ENCODE measurements at places on chromosomes 1 and 21.
A peak's percentile ranks its signal among the peaks of the same experiment; 100 is the strongest.

DNA sequence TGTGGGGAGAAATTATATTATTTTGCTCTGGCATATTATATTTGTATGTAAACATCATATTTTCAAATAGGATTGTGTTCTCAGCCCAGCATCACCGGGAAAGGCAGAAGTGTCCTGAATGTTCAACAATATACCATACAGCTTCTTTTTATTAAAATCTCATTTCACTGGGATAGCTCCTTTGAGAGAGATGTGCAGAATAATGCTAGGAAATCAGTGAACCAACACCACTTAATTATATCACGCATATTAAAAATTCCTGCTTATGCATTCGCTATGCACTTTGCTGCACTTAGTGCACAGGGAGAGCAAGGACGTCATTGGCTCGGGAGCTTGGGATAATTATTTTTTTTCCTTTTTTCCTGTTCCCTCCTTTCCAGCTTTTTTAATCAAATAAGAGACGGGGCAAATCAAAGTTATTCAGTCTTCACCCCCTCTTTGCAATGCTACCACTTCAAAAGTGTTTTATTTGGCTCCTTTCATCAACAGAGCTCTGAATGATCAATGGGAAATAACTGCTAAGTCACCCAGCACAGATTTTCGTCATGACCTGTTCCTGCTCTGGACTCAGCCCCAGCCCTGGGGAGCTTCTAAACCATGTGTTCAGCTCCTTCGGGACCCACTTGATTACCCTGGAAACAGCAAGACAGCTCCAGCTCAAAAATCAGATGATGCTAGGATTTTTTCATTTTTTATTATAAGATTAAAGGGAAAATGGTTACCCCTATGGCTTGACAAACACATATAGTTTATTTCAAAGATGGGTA lies 165.5 kb upstream of the DUSP10 start:
- no peak for DNase-seq

GRCh38 chr1:26630634-26631033 lies 65.2 kb upstream of the ARID1A start:
- DNase-seq, result no peak

DNA sequence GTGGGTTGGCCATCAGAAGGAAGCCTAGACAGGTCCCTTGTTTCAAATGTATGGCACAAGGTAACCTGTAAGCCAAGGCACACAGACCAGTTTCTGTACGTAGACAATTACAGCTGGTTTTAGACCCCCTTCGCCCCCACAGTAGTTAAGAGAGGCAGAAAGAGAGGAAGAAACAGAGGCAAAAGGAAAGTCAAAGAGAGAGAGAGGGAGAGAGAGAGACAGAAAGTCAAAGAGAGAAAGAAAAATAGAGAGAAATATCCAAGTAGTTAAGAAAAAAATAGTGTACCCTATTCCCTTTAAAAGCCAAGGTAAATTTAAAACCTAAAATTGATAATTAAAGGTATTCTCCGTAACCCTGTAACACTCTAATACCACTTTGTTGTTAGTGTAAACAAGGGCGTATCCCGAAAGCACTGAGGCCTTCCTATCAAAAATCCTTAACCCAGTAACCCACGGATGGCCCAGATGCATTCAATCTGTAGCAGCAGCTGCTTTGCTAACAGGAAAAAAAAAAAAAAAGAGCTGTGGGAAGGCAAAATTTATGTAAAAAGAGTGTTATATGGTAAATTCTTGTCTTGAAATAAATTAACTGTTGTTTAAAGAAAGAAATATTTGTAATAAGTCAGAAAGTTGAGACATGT lies 49.4 kb downstream of the ADCY10 start:
- DNase-seq, result no peak

DNA sequence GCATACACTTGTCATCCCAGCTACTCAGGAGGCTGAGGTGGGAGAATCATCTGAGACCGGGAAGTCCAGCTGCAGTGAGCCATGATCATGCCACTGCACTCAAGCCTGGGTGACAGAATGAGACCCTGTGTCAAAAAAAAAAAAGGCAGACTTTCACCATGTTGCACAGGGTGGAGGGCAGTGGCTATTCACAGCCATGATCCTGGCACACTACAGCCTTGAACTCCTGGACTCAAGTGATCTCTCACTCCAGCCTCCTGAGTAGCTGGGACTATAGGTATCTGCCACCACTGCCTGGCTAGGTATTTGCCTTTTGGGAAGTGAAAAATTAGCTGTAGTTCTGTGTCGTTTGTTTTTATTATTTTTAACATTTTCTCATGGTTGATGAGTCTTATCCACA lies 19.1 kb downstream of the SPATA45 start:
- DNase-seq, result no peak

GRCh38 chr1:170134521-170134920 lies 11.2 kb upstream of the NTMT2 start:
- DNase-seq, result no peak

GRCh38 chr1:121445679-121446078 lies 260.9 kb downstream of the SRGAP2C start:
- DNase-seq, result no peak

GRCh38 chr1:77794550-77794949 lies 15.1 kb downstream of the MIGA1 start:
- DNase-seq, result no peak

DNA sequence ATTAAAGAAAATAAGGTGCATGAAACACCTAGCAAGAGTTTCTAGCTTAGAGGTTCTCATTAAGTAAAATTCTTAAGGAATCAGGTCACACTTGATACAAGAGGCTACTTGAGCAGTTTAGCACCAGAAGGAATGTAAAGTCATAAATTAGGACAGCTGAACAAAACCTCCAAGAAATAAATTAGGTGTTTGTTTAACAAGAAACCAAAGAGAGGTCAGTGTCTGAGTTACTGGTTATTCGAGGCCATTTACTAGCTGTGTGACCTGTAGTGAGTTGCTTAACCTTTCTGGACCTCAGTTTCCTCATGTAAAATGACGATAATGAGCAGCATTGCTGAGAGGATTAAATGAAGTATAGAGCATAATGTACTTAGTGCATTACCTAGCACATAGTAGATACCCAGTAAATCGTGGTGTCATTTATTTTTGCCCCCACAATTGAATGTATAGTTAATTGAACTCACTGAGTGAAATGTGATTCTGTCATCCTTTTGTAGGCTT lies 908 bp upstream of the ELK4 start:
- no peak for DNase-seq

DNA sequence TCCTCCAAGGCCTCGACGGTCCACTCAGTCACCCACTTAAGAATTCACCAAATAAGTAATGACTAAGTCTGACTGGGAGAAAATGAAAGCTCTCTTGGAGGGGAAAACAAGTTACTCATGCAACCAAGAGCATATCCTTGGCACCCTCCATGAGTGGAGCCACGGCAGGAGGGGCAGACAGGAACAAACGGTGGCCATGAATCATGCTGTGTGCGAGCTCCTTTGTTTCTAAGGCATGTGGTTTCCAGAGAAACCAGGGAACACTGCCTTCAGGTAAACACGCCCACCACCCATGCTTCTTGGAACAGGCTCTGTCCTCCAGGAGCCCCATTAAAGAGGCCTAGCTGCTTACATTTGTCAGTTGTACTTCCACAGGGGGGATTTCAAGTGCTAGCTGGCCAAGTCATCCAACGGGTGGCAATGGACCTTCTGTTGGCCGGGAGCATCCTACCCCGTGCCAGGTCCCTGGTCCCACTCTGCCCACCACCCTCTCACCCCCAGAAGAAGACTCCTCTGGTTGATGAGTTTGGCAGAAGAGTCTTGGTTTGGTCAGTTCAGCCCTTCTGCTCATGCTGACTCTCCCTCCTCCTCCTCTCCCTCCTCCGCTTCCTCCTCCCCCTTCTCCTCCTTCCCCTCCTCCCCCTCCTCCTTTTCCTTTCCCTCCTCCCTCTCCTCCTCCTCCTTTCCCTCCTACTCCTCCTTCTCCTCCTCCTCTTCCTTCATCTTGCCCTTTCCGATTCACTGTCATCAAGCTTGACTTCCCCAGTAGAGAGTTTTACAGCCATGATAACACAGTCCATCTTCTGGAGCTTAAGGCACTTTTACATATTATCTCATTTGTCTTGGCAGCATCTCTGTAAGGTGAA lies 107.6 kb downstream of the CCDC185 start:
- no peak for DNase-seq

GRCh38 chr1:28163496-28164161 lies 12.9 kb downstream of the PTAFR start:
- DNase-seq, result no peak

- no peak for DNase-seq
These were observed 504.1 kb upstream of the ADGRL2 start for GRCh38 chr1:81296601-81297000.

DNA sequence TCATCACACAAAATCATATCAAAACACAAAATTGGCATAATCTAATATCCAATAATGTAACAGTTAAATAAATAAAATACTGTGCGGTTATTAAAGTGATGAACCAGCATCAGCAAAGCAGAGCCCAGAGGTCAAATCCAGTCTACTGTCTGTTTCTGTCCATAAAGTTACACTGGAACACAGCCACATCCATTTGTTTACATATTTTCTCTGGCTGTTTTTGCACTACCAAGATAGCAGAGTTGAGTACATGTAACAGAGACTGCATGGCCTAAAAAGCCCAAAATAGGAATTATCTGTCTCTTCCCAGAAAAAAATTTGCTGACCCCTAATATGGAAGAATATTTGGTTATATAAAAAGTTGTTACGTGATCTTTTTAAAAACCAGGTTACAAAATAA lies 242.2 kb upstream of the DMRTA2 start:
- no peak for DNase-seq

DNA sequence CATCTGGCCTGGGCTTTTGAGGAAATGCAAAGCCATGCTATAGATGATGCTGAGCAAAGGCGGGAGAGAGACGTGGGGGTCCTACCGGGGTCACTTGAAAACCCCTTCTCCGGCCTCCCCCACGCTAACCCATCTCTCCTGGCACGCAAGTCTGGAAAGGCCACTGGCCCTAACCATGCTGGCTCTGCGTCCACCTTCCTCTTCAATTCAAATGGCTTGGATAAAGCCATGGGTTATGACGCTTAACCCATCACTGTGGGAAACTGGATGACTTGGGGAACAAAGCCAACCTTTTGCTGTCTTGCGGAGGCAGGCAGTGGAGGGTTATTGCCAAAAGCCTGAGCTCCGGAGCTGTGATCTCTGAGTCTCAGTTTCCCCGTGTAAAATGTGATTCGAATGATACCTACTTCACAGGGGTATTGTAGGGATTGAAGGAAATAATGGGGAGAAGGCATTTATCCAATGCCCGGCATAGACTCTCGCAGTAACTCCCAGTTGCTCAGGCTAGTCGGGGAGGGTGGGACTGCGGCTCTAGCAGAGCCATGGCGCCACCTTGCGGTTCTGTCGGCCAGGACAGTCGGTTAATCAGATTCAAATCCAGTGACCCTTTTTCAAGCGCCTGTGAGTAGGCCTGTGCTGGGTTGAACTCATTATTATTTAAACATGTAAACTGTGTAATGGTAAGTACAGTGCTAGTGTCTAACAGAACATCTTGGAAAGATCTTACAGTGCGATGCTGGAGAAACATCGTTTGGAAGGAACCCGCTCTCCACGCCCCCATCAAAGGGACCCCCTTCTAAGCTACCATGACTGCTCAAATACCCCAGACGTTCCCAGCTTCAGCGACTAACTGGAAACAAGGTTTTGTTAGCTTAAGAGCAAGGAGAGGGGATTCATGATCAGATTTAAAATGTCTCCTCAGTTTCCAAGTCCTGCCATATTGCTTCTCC lies 20.3 kb downstream of the NEK2 start:
- DNase-seq, result no peak

DNA sequence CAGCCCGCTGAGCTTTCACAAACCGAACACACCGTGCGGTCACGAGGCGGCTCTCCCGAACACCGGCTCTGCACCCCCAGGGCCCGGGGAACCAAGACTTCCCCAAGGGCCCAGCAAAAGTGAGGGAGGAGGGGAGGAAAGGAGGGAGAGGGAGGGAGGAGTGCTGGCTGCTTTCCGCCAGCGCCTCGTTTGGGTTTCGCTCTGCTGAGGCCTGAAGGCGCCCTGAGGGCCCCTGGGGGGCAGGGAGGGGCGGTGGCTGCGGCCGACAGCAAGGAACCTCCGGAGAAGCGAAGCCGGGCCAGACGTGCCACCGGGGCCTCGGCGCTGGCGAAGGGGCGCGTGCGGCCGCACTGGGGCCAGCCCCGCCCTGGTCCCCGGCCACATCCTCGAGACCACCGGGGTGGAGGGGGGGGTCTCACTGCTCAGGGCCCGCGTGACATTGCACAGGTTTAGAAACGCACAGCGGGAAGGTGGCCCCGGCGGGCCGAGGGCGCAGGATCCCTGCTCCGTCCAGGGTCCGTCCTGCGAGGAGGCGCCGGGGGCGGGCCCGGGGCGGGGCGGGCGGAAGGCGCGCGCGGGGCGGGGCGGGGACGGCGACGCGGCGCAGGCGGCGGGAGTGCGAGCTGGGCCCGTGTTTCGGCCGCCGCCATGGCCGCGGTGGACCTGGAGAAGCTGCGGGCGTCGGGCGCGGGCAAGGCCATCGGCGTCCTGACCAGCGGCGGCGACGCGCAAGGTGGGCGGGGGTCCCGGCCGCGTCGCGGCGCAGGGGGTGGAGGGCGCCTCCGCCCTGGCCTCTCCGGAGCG lies at the start of gene PFKL:
TSS of gene PFKL (plus strand) at position 596 of the 804 bp plus-strand sequence. CDS start at position 649, 53 bp downstream.
- DNase-seq, result peak; percentile 95

DNA sequence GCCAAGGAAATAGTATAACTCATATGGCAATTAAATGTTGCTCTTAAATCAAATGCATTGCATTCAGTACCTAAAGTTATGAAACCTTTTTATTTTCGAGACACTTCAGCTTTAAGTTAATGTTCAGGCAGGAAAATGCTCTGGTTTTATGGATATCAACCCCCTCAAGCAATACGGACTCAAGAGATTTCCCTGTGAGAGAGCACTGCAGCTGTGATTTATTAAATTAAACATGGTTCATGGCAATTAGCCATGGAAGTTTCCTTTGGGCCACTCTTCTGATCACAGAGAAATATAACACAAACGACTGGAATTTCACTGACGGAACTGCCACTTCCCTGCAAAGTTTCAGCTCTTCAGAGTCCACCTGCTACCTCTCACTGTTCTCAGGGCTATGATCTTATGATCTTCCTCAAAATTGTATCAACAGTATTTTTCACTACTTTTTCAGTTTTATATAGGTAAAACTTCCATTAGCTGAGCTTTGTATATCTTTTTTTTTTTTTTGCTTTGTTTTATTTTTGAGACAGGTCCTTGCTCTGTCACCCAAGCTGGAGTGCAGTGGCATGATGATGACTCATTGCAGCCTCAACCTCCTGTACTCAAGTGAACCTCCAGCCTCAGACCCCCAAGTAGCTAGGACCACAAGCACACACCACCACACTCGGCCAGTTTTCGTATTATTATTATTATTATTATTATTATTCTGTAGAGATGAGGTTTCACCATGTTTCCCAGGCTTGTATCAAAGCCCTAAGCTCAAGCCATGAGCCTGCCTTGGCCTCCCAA lies 923.1 kb upstream of the TMPRSS15 start:
- no peak for DNase-seq

- no peak for DNase-seq
These were observed 25.4 kb upstream of the NPL start for GRCh38 chr1:182764029-182764727.

DNA sequence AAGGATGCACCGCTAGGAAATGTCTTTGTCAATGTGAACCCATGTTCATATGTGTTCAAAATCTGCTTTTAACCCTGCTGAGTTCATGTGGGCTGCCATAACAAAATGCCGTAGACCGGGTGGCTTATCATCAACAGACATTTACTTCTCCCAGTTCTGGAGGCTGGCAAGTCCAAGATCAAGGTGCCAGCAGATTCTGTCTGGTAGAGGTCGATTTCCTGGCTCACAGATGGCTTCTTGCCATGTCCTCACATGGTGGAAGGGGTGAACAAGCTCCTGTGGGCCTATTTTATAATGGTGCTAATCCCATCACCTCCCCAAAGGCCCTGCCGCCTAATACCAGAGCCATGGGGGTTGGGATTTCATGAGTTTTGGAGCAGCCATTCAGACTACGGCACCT lies 4.6 kb upstream of the CDCP2 start:
- DNase-seq, result no peak

- no peak for DNase-seq
These were observed 518 bp upstream of the SHE start for GRCh38 chr1:154502744-154503115.

All from GM12891 (cell line).